ENCODE measurements at places on chromosomes 3 and 15. TPM values are rescaled to one million over a fixed set of nuclear protein-coding genes. Genes with fewer than 3 reads are reported as not detected.

- DNase-seq, result no peak
Measured at GRCh38 chr3:187964760-187965159, 189.2 kb upstream of the LPP start.

DNA sequence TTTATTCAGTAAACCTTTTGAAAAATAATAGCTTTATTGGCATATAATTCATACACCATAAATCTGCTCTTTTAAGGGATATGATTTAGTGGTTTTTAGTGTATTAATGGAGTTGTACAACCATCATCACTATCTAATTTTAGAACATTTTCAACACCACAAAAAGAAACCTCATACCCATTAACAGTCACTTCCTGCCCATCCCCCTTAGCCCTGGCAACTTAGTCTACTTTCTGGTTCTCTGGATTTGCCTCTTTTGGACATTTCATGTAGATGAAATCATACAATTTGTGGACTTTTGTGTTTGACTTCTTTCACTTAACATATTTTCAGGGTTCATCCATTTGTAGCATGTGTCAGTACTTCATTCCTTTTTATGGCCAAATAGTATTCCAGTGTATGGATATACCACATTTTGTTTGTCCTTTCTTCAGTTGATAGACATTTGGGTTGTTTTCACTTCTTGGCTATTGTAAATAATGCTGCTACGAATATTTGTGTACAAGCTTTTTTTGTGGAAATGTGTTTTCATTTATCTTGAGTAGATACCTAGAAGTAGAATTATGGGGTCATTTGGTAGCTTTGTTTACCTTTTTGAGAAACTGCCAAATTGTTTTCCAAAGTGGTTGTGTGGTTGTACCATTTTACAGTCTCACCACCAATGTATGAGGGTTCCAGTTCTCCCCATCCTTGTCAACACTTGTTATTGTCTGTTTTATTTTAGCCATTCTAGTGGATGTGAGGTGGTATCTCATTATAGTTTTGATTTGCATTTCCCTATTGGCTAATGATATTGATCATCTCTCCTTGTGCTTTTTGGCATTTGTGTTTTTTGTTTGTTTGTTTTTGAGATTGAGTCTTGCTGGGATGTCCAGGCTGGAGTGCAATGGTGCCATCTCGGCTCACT lies 45.8 kb downstream of the SMAD3 start:
- no peak for DNase-seq

- peak; percentile 57 for DNase-seq
Measured at GRCh38 chr15:39573844-39574243, 7.0 kb upstream of the THBS1 start.

GRCh38 chr15:94691169-94691568 lies 459.8 kb downstream of the MCTP2 start:
- no peak for DNase-seq

DNA sequence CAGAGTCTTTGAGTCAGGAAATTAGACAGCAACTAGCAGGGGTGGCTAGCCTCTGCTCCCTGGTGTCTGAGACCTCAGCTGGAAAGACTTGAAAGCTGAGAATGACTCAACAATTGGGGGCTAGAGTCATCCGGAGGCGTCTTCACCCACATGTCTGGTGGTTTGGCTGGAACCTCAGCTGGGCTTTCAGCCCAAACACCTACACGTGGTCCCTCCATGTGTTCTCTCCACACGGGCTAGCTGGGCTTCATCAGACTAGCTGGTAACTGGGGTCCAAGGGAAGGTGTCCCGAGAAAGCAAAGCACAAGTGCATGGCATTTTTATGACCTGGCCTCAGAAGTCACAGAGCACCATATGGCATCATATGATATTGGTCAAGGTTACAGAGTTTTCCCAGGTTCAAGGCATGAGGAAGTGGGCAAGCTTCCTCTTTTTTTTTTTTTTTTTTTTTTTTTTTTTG lies 19.9 kb upstream of the ABHD2 start:
- no peak for DNase-seq

DNA sequence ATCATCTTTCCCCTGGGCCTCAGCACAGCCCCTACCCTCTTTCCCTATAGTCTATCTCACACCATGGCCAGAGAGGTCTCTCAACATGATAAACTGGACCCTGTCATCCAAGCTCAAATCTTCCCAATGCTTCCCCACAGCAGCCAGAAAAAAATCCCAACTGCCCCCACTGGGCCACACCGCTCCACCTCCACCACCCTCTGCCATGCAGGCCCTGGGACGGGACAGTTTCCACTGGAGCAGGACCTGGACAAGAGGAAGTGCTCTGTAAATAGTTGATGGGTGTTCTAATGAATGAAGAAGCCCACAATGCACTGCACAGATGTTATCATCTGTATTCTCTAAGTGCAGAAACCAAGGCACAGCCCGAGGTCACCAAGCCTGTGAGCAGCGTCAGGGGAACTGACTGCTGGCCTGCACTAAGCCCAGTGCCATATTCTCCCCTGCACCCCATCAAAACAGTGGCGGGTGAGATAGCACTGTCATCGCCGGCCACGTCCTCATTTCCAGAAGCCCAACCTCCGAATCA lies 161.1 kb downstream of the NUP210 start:
- DNase-seq, result no peak

DNA sequence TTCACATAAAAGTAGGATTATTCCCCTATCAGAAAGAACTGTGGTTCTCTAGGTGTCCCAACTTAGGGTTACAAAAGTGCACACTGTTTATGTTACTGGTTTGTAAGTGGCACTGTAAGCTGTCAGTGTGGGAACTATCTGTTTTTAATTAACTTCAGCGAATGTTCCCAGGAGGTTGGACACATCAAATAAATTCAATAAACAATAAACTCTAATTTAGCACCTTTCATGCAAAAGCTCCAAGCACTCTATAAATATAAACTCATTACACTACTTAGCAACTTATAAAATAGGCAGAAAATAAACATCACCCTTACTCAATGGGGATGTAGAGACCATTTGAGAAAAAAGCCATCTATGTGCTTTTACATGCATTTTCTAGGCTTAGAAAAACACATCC lies 168.4 kb upstream of the SLC2A2 start:
- DNase-seq, result peak; percentile 23

DNA sequence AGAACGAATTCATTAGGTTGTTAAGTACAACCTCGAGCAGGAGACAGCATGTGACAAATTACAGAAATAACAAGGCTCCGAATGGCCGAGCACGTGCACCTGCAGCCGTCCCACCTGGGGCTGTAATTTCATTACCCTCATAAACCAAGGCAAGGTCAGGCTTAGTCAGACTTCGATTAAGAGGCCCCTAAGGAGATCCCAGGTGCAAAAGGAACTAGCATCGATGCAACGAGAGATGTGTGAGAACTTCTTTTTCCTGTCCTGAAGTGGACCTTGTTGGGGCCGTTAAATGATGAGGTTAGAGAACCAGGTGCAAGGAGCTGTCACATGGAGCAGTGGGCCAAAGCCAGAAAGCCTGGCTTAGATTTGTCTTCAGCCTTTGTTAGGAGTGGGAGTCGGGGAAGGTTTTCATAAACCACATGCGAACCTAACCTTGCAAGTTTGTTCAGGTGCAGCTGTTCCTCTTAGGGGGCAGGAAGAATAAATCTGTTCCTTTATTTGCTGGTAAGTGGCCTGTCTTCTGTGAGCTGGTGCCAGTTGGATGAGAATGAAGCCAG lies 559.9 kb upstream of the MCTP2 start:
- DNase-seq, result no peak

DNA sequence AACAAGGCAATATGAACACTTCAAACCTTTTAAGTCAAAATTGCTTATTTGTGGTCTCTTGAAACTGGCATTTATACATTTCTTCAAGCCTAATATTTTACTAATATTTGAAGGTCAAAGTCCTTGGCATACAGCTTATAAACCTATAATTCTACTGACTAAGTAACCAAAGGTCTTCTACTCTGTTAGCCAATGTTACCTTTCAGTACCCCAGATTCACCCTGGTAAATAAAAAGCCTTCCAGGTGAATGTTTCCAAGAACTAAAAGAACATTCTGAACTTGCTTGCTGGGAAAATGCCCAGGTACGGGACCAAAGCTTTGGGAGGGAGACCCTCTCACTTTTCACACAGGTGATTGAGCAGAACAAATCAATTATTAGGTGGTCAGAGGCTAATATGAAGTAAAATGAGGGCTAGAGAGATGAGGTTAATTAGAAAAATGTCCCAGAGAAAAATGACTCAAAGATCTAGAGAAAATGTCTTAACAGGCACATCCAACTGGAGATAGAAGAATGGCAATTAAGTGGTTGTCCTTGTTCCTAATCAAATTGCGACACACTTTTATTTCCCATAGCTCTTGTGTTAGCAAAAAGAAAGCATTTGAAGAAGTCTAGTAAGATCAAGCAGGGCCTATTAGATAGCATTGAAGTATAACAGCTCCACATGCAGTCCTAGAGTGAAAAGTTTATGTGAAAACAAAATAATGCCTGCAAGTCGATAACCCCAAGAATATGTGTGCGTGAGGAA lies 232.0 kb downstream of the FOXP1 start:
- no peak for DNase-seq

DNA sequence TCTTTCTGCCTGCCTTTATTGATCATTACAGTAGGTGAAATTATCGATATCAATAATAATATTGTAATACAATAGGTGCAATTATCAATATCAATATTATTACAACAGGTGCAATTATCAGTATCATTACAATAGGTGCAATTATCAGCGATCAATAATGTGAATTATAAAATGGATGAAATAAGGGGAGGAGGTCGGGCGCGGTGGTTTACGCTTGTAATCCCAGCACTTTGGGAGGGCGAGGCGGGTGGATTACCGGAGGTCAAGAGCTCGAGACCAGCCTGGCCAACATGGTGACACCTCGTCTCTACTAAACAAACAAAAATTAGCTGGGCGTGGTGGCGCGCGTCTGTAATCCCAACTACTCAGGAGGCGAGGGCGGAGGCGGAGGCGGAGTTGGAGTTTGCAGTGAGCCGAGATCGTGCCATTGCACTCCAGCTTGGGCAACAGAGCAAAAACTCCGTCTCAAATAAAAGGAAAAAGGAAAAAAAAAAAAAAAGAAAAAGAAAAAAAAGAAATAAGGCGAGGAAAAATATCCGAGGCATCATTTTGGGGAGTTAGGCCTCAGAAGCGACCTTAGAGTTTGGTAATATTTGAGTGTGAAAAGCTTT lies 611 bp upstream of the BNIP2 start:
- DNase-seq, result peak; percentile 59

Gene BFSP2
- polyA plus RNA-seq, result not detected

All from endothelial cell of umbilical vein (primary cell).